ENCODE measurements at places on chromosomes 11 and 22.

- DNase-seq = no peak
These were observed 11.3 kb upstream of the APOL4 start for GRCh38 chr22:36212901-36213300.

DNA sequence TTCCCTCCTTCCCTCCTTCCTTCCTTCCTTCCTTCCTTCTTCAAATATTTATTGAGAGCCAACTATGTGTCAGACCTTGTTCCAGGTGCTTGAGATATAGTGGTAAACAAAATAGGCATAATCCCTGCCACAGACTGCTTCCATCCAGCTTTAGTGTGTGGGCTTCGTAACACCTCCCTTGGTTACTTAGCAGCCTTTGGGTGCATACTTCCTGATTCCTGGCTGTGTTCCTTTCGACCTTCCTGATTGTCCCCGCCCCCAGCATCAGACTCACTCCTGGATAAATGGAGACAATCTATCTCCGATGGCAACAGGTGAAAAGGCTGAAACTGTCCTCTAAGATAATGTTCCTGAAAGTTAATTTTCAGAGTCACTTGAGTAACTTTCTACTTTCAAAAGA is 13.5 kb downstream of the CCDC81 start:
- no peak for DNase-seq

DNA sequence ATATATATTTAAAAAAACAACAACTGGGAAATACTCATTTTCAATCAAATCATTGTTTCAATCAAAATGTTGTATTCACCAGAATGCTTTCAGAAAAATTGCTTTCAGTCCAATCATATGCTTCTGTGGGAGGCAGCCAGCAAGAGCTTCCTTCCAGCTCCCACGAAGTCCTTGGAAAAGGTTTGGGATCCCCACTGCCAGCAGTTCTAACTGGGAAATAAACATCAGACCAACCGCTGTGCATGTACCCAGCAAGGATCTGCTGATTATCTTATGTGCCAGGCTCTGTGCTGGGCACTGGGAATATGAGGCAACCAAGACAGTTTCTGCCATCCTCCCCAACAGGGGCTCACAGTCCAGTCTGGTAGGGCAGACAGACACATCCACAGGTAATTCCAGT is 10.8 kb downstream of the RPS13 start:
- DNase-seq = no peak

- DNase-seq = peak; percentile 58
These were observed 205.7 kb downstream of the SNX19 start for GRCh38 chr11:130710497-130711012.

DNA sequence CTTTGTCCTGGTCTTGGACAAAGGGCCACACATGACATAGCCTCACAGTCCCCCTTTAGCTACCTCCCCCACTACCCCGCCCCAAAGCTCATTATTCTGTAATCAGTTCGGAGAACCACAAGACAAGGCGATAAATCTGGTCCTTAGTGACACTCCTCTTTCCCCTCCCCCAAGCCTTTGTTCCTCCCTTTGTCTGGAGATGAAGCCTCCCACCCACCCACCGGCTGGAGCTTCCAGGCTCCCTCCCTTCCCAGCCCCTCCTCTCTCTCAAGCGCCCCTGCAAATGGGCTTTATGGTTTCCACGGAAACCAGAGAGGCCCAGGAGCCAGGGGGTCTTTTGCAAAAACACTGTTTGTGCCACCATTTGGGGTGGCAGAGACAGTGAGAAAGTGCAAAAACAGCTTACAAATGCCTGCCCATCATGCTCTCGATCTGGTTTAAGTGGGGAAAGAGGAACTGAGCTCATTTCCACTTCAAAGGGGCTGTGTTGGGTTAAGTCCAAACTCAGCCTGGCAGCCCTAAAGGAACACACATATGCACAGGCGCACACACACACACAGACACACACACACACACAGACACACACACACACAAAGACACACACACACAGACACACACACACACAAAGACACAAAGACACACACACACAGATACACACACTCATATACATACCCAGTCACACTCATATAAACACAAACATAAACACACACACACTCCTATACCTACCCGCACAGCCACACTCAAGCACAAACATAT is 23.5 kb downstream of the APLNR start:
- peak; percentile 10 for DNase-seq

GRCh38 chr11:803770-804598 is 1.0 kb downstream of the PIDD1 start:
- no peak for DNase-seq

- DNase-seq = no peak
These were observed 182.0 kb upstream of the MTMR2 start for GRCh38 chr11:96105944-96106343.

GRCh38 chr22:24408630-24409029 is 18.8 kb upstream of the ADORA2A start:
- DNase-seq = no peak

GRCh38 chr11:120227228-120227852 is 12.6 kb upstream of the POU2F3 start:
- DNase-seq = no peak

- DNase-seq = no peak
These were observed 298.8 kb downstream of the TBC1D22A start for GRCh38 chr22:47061226-47061625.

GRCh38 chr11:115145324-115145723 is 358.9 kb downstream of the CADM1 start:
- DNase-seq = no peak

- no peak for DNase-seq
These were observed 472.3 kb downstream of the MN1 start for GRCh38 chr22:27329131-27329850.

- no peak for DNase-seq
These were observed at the start of gene GAB2 for GRCh38 chr11:78417175-78417887. TSS of gene GAB2 (minus strand) at chr11:78417820. CDS start at chr11:78417720, 100 bp downstream.

- no peak for DNase-seq
These were observed 44.6 kb upstream of the RIC3 start for GRCh38 chr11:8213376-8213775.

- DNase-seq = no peak
These were observed 84.3 kb downstream of the ARL14EP start for GRCh38 chr11:30406978-30407762.

GRCh38 chr11:71140206-71140919 is 112.0 kb downstream of the SHANK2 start:
- DNase-seq = no peak

- no peak for DNase-seq
These were observed 14.2 kb downstream of the PTDSS2 start for GRCh38 chr11:464316-464715.
